Aortic smooth muscle cell (primary cell): ENCODE measurements at places on chromosomes 13 and 19. TPM values are rescaled to one million over a fixed set of nuclear protein-coding genes. Genes with fewer than 3 reads are reported as not detected.

The SBK2 gene
- not detected in 2 replicates for total RNA-seq

The ZNF738 gene
- total RNA-seq, result 2.7 and 3.2 TPM in 2 replicates

The LILRA1 gene
- not detected in 2 replicates for total RNA-seq

The ZNF480 gene
- 6.2 and 7.8 TPM in 2 replicates for total RNA-seq

The PTH2 gene
- not detected in 2 replicates for total RNA-seq

The TTYH1 gene
- not detected in 2 replicates for total RNA-seq

The PROZ gene
- not detected in 2 replicates for total RNA-seq

The CBARP gene
- total RNA-seq, result 1.2 and 2.8 TPM in 2 replicates

The TUBA3C gene
- not detected in 2 replicates for total RNA-seq
